ENCODE measurements at places on chromosomes 1 and 21.

DNA sequence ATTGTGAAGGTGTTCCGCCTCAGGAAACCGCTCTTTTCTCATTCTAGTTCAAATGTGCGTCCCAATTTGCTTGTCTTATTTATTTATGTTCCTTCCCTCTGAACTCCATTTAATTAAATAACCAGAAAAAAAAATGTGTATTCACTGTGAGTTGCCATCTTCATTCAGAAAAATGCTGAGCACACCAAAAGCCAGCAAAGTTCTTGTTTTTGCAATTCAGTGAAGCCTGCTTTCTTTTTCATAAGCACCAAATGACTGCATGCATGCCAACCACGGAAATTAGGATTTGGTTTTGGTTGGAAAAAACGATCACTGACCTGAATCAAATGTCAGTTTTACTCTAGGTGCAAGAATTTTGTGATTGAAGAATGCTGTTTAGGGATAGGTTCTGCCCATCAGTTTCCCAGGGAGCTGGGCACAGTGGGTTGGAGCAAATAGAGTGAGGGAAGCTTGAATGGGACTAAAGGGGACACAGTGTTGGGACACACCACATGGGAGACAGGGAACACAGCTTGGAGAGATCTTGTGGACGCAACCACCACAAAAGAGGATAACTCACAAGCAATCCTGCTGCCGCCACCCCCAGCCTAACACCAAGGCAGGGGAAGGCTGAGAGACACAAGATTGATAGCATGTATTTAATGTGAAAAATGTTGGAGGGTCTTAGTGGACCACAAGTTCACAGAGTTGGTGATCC lies 183.4 kb upstream of the GALNT2 start:
- no peak for DNase-seq

DNA sequence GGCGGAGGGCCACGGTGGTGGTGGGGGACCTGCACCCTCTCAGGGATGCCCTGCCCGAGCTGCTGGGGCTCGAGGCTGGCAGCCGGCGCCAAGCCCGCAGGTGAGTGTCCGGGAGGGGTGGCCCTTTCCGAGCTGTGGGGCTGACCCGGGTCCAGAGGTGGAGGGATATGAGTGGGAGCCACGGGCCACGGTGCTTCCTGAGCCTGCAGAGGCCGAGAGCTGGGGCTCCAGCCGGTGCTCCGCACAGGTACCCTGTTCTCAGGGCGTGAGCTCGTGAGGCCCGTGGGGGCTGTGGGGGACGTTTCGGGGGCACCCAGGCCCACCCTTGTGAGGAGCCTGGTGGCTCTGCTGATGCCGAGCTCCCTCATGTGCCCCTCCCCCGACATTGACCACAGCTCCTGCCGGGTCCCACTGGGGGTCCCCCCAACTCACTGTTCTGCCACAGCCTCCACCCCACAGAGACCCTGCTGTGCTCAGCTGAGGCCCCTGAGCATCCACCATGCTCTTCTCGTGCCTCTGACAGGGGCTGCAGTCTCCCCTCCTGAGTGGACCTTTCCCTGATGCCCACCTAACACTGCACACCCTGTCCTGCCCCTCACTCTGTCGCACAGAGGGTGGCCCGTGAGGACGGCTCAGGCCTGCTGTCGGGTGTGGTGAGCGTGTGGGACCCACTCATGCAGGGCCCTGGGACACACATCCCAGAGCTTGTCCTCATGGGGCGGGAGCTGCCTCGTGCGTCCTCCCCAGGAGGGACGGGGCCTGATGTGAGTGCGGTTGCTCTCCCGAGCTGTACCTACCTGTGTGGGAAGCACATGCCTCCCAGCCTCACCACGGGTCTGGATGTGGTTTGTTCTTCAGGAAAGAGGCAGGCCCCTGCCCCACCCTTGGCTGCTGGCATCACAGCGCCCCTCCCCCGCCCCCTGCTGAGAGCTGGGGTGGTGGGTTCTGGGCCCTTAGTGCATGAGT lies 27.5 kb downstream of the SLX9 start:
- no peak for DNase-seq

DNA sequence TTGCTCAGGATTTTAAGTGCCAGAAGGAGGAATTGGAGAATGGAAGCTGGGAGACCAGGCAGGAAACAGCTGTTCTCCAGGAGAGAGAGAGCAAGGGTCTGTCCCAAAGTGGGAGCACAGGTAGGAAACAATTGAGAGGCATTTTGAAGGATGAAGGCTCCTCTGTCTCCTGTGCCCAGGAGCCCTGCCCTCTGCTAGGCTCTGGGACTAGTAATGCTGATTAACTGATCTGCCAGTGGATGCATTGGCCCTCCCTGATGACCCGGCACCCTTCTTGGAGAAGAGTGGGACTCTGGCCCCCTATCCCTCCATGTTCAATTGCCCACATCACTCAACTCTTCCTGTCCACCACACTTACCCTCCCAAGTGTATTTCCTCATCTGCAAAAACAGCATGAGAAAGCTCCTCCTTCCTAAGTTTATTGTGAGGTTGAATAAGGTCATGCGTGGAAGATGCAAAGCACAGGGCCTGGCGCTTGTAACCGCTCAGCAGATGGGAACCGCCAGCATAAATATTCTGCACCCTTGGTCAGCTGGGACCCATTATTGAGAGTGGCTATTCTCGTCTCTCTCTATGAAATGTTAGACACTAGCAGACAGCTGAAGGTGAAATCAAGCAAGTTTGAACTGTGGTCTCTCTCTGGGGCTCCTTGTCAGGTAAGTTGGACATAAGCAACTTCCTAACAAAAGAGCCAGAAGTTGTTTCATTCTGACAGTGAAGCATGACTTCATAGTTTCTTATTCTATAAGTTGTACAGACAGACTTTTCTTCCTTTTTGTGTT lies 63.0 kb upstream of the ANGPTL1 start:
- no peak for DNase-seq

DNA sequence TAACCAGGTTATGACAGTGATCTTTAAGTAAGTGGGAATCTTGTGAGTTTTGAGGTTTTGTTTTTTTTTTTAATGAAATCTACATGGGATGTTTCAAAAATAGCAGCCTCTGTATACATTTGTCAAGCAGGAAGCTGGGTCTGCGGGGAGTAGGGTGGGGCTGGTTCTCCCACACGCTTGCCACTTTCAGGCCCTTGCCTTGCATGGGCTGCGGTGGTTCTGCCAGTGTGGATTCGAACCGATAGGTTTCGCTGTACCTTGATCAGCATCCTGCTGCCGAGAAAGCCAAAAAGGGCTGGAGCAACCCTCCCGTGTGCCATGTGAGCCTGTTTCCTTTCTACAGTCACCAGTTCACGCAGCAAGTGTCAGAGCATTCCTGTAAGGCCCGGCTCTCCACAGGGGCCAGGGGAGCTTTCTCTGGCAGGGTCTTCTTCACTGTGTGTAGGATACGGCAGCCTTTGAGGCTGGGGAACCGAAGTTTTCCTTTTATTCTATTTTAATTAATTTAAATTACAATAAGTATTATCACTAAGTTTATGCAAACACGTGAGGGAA lies 79.2 kb upstream of the SAMD11 start:
- DNase-seq, result peak; percentile 69

GRCh38 chr21:24899138-24899537 lies 708.1 kb downstream of the MRPL39 start:
- no peak for DNase-seq

GRCh38 chr1:157993147-157993917 lies at the start of gene KIRREL1:
KIRREL1 (plus strand) TSS chr1:157993645; CDS start chr1:157993677, 32 bp downstream.
- DNase-seq, result peak; percentile 10

- no peak for DNase-seq
These were observed 36.1 kb downstream of the DPH5 start for GRCh38 chr1:100989306-100990077.

GRCh38 chr21:37370152-37371040 lies 3.8 kb downstream of the DYRK1A start:
- no peak for DNase-seq

- no peak for DNase-seq
These were observed 108.6 kb downstream of the GPR52 start for GRCh38 chr1:174556392-174556791.

DNA sequence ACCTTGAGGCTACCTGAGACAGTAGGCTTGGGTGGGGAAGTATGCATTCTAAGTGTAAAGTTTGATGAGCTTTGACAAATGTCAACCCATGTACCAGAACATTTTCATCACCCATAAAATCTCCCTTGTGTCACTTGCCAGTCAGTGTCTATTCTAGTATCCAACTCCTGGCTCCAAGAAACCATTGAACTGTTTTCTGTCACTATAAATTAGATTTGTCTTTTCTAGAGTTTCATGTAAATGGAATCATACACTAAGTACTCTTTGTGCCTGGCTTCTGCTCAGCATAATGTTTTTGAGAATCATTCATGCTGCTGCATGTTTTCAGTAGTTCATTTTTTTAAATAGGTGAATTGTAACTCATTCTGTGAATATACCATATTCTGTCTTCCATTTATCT lies 165.4 kb downstream of the DNM3 start:
- no peak for DNase-seq

DNA sequence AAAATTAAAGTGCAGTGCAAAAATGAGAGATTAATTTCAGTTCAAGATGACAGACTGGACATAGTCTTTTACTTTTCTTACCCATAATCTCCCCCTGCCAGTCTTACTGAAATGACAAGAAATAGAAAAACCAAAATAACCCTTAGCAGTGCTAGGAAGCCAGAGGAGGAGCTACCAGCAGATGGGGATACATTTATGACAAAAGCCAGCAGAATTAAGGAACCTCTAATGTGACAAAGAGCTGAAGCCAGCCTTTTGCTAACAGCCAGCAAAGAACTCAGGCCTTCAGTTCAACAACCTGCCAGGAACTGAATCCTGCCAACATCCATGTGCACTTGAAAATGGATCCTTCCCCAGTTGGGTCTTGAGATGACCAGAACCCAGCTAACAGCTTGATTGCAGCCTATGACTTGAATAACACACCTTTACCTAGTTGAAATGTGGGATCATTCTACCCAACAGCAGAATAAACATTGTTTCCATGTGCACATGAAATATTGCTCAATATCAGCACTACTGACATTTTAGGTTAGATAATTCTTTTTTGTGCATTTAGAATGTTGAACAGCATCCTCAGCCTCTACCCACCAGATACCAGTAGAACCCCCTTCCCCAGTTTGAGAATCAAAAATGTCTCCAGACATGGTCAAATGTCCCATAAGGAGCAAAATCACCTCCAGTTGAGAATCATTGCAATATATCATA lies 7.9 kb upstream of the TRAF5 start:
- DNase-seq, result no peak

- no peak for DNase-seq
These were observed 88.9 kb upstream of the TNFSF4 start for GRCh38 chr1:173295995-173296394.

- no peak for DNase-seq
These were observed 21.1 kb downstream of the PYHIN1 start for GRCh38 chr1:158952416-158952815.

DNA sequence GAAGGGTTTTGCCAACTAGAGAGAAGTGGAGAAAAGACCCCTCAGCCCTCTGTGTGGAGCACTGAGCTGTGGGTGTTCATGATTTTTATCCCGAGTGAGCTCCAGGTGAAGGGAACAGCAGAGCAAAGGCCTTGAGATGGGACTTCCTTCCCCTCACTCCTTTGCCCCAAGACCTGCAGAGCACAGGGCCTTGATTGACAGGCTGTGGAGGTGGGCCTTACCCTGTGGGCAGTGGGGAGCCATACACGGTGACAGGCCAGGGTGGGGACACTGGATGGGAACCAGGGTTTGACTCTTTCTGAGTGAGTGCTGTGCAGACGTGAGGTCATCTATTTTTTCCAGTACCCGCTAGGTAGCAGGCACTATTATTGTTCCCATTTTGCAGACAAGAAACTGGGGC lies 10.5 kb downstream of the KCNQ4 start:
- no peak for DNase-seq

GRCh38 chr1:89823679-89824292 lies 3.0 kb downstream of the LRRC8D start:
- no peak for DNase-seq

GRCh38 chr1:42943166-42943565 lies 15.5 kb downstream of the SLC2A1 start:
- peak; percentile 60 for DNase-seq

DNA sequence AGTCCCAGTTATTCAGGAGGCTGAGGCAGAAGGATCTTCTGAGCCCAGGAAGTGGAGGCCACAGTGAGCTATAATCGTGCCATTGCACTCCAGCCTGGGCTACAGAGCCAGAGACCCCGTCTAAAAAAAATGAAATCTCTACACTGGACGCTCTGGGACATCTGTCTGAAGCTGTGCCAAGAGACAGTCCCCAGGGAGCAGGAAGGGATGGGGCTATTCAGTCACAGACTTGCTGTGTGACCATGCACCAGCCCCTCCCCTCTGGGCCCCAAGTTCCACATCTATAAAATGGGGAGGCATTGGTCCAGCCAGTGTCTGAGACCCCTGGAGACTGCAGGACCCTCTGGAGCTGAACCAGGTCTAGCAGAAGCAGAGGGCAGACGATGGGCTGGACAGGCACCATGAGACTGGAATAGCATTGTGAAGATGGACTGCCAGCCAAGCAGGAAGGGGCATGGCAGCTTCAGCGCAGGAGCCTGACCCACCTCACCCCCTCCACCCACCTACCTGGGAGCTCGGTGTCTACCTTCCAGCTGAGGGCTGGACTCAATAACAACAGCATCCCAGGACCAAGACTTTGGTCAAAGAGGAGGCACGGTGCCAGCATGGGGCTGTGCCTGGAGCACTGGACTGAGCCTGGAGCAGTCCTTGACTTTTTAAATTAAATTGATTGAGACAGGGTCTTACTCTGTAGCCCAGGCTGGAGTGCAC lies 1.4 kb downstream of the TMEM54 start:
- no peak for DNase-seq

GRCh38 chr1:235675152-235675890 lies 25.7 kb upstream of the GNG4 start:
- no peak for DNase-seq

DNA sequence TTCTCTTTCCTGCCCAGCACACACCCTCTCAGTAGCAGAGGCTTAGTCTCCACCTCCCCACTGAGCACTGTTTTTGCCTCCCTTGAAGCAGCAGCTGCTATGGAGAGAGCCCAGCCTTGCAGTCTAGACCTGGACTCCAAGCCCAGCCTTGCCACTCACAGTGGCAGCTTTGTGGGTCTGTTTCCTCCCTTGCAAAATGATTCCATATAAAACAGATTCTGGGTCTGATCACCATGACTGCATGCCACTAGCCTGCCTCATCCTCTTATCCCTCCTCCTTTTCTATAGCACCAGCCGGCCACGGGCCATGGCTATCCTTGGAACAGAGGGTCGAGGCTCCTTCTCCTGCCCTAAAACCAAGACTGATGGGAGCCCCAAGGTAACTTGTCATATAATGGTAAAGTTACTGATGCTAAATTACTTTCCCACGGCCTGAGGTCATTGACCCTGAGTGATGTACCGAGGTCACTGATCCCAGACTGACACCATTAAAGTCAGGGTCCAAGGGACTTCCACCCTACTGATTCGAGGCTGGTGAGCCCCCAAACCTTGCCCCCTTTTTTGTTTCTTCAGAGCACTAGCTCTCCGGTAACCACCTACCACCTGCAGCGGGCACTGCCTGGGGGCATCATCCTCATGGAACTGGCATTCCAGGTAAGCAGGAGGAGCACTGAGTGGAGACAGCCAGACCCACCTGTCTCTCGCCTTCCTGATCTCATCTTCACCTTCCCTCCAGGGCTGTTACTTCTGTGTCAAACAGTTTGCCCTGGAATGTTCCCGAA lies 7.9 kb downstream of the HYI start:
- no peak for DNase-seq

Data from CD4-positive, alpha-beta T cell treated with Interleukin-17A for 4 hours (primary cell).